Endodermal cell (in vitro differentiated cells): ENCODE measurements at places on chromosomes 6 and 20. TPM values are rescaled to one million over a fixed set of nuclear protein-coding genes. Genes with fewer than 3 reads are reported as not detected.
A peak's percentile ranks its signal among the peaks of the same experiment; 100 is the strongest.

Gene LRRC1
- total RNA-seq: 12.0 and 14.1 TPM in 2 replicates

DNA sequence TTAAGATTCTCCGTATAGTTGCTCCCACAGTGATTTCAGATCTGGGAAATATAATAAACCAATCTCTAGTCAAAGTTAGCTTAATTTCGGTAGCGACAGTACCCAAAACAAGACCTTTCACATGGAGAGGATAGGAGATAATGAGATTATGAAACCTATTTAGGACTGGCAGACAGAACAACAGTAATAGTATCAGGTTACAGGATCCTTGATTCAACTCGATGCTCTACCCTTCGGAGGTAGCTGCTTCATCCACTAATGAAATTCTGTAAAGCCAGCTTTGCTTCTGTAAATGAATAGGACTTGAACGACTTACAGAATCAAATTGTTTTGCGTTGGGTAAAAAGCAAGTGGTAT is 534 bp upstream of the AKIRIN2 start:
- peak overlapping the region; percentile 89 for H3K27ac ChIP-seq
- H3K27me3 ChIP-seq: no peaks in the 10 kb centered on the region
- H3K36me3 ChIP-seq: peaks cover 9% of the 10 kb centered on the region
- no peaks in the 10 kb centered on the region for H3K4me1 ChIP-seq
- peak overlapping the region; percentile 91 for H3K4me3 ChIP-seq

GRCh38 chr6:112804638-112805330 is 457.7 kb downstream of the RFPL4B start:
- no peak overlapping the region for H3K4me3 ChIP-seq
- no peak for DNase-seq
- H3K27ac ChIP-seq: no peak overlapping the region
- H3K4me1 ChIP-seq: no peaks in the 10 kb centered on the region

DNA sequence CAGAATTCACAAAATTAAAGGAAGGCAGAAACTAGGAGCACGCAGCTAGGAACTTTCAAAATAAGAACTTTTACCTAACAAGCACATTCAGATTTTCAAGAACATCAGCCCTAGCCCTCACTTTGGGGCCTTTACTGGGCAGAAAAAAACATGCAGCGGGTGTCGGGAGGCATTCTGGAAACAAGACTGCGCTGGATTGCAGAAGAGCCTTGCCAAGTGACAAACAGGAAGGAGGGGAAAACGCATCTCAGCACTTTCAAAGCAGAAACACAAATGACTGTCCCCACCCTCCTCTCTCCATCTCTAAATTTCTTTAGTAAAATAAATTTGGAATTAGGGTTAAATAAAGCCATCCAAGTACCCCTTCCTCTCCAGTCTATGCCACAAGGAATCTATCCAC is 74.6 kb upstream of the RREB1 start:
- no peaks in the 10 kb centered on the region for H3K4me1 ChIP-seq
- DNase-seq: no peak
- no peaks in the 10 kb centered on the region for H3K27me3 ChIP-seq
- H3K4me3 ChIP-seq: no peak overlapping the region

Gene VGLL2
- not detected in 3 replicates for total RNA-seq

Gene TTK
- 30.7 to 47.8 TPM (median 45.0 TPM) in 3 replicates for total RNA-seq

Gene ID1
- 136 to 390 TPM (median 380 TPM) in 3 replicates for total RNA-seq

- no peaks in the 10 kb centered on the region for H3K36me3 ChIP-seq
- no peaks in the 10 kb centered on the region for H3K4me1 ChIP-seq
- H3K4me3 ChIP-seq: no peak overlapping the region
- no peak for DNase-seq
Observed at GRCh38 chr20:1846341-1846740, 48.9 kb upstream of the SIRPA start.

Gene COL21A1
- 0.46 to 1.7 TPM (median 0.71 TPM) in 3 replicates for total RNA-seq

- peaks cover 39% of the 10 kb centered on the region for H3K36me3 ChIP-seq
- H3K27ac ChIP-seq: no peak overlapping the region
- DNase-seq: no peak
- H3K4me1 ChIP-seq: no peaks in the 10 kb centered on the region
- H3K4me3 ChIP-seq: no peak overlapping the region
Observed at GRCh38 chr20:38982291-38982690, 20.1 kb downstream of the DHX35 start.

Gene HCRTR2
- total RNA-seq: 0.23 and 0.29 TPM in 2 replicates

Gene PLN
- total RNA-seq: not detected in 2 replicates

DNA sequence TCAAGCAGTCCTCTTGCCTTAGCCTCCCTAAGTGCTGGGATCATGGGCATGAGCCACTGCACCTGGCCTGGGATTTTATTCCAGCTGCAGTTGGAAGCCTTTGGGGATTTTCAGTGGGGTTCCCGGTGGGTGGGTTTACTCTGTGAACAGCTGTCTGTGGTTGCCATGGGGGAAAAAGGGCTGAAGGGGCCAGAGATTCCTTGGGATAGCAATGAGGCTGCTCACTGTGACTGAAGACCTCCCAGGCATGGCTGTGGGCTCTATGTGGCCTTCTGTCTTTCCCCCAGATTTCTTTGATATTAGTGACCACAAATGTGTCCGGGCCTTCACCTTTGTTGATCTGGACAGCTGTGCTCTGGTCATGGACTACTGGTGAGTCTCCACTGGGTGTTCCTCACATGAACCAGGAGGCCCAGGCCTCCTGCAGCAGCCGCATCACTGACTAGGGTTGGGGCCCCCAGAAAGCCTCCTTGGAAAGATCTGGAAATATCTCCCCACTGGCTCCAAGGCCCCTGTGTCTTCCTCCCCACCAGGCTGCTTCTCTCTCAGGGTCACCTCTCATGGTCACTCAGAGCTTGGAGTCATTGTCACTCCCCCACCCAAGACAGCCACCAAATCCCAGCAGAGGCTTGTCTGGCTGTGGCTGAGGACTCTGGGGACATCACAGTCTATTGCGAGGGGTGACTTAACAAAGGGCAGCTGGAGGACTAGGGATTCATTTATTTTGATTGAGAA is 33.4 kb downstream of the EFCAB8 start:
- H3K4me3 ChIP-seq: no peak overlapping the region
- no peaks in the 10 kb centered on the region for H3K27me3 ChIP-seq
- H3K4me1 ChIP-seq: peaks cover 5% of the 10 kb centered on the region
- DNase-seq: no peak
- H3K27ac ChIP-seq: no peak overlapping the region

DNA sequence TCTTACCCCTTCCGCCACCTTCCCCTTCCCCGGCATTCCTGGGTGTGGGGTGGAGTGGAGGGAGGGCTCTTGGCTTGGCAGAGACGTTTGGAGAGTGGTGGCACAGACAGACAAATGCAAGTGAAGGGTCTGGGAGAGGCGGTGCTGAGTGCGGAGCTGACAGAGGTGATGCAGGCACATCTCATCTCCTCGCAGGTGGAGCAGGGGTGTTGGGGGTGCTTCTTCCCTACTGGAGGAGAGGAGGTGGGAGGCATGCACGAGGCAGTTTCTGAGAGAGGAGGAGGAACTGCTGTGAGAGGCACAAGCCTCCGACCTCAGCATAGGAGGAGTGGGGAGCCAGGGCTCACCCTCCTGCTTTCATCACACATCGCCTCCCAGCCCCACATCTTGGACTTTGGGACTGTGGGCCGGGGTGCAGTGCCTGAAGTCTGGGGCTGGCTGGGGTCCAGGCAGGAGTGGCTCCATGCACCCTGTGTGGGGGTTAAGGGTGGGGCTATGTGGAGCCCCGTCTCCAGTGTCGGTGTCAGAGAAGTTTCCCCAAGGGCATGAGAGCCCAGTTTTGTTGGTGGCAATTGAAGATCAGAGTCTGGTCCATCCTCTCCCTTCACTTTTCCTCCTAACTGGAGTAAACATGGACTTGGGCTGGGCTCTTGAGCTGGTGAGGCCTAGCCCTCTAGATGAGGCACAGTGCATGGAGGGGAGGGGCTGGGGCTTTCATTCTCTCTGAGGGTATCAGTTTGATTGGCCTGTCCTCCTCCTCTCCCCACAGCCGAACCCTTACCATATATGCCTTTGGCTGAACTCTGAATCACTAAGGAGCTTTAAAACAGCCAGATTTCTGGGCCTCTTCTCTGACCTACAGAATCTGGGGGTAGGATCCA is 20.2 kb upstream of the SLC22A7 start:
- no peaks in the 10 kb centered on the region for H3K36me3 ChIP-seq
- no peak for DNase-seq
- no peak overlapping the region for H3K4me3 ChIP-seq
- H3K27ac ChIP-seq: peak overlapping the region; percentile 46
- H3K27me3 ChIP-seq: peaks cover 37% of the 10 kb centered on the region

DNA sequence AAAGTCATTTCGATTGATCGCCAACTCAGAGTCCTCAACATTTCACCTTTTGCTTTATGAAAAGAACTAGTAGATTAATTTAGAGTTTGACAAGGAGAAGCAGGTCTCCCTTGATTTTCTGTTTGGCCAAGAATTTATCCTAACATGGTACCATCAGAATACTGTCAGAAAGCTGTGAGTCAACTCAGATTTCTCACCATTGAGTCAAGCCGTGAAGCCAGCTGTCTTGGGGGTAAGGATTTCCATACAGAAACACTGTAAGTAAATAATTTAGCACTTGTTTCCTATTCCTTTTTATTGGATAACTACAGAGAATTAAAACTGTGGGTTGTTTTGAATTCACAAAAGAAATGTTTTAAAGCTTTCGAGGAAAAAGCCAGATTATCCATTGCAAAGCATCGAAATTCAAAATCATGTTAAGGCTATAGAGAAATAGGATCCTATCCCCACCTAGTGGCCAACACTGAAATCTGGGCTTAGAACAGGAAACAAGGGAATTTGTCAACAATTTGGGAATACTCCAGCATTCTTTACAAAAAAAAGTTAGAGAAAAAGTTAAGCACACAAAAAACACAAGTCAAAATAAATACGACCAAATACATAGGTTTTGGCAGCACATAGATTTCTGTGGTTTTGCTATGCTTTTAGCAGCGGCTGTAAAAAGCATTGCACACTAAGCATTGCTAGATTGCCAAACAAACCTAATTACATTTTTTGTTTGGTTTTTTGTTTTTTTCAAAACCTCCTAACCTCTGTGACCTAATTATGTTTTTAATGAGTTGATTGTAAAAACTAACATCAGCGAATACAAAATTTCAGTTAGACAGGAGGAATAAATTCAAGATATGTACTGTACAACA is 44.2 kb downstream of the COL11A2 start:
- no peaks in the 10 kb centered on the region for H3K4me1 ChIP-seq
- no peaks in the 10 kb centered on the region for H3K36me3 ChIP-seq
- no peak overlapping the region for H3K4me3 ChIP-seq
- H3K27me3 ChIP-seq: no peaks in the 10 kb centered on the region
- no peak overlapping the region for H3K27ac ChIP-seq

GRCh38 chr6:20566109-20566508 is 31.9 kb downstream of the CDKAL1 start:
- DNase-seq: no peak
- H3K27ac ChIP-seq: no peak overlapping the region
- no peak overlapping the region for H3K4me3 ChIP-seq
- H3K36me3 ChIP-seq: no peaks in the 10 kb centered on the region

Gene SMLR1
- total RNA-seq: 0.27 and 0.42 TPM in 2 replicates

Gene ADA
- 11.4 and 12.8 TPM in 2 replicates for total RNA-seq

Gene EDN1
- total RNA-seq: 0.36 and 0.46 TPM in 2 replicates

DNA sequence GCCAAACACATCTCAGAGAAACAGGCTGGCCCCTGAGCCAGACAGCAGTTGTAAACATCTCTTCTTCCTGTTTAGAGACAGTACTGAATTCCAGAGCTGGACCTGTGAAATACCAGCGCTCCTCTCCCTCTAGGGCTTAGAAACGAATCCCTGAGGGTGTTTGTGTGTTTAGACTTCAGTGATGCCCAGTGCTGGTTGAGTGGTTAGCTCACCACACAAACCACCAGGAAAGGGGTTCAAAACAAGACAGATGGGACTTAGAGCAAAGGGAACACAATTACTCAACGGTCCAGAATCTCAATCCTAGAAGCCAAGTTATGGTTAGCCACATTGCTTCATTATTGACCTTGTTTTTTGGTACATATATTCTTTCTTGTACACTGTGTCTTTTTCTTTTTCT is 108.7 kb upstream of the TMEM170B start:
- no peak overlapping the region for H3K27ac ChIP-seq
- H3K4me3 ChIP-seq: peak overlapping the region; percentile 39
- no peaks in the 10 kb centered on the region for H3K27me3 ChIP-seq
- peaks cover 22% of the 10 kb centered on the region for H3K4me1 ChIP-seq

Gene BTN1A1
- not detected in 2 replicates for total RNA-seq

DNA sequence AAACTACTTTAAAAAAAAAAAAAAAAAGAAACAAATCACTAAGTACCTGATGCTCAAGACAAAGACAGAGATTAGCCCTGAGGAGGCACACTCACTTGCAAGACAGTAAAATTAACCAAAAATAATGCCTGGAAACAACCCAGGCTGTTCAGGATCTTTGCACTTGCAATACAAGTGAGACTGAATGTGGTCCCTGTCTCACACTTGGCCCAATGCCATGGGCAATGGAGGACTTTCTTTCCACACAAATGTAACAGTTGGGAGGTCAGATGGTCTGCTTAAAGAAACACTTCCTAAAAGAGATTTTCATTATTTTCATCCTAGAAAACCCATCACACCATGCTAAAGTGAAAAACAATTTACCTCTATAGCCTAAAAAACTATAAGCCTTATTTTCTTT is 16.2 kb downstream of the STAU1 start:
- H3K27ac ChIP-seq: no peak overlapping the region
- no peaks in the 10 kb centered on the region for H3K4me1 ChIP-seq
- DNase-seq: no peak
- no peak overlapping the region for H3K4me3 ChIP-seq

Gene DOK5
- 6.3 and 6.7 TPM in 2 replicates for total RNA-seq

- no peak for DNase-seq
- no peaks in the 10 kb centered on the region for H3K27me3 ChIP-seq
- H3K36me3 ChIP-seq: no peaks in the 10 kb centered on the region
- H3K4me1 ChIP-seq: no peaks in the 10 kb centered on the region
- H3K4me3 ChIP-seq: no peak overlapping the region
- no peak overlapping the region for H3K27ac ChIP-seq
Observed at GRCh38 chr6:1503811-1504210, 105.9 kb upstream of the FOXC1 start.

DNA sequence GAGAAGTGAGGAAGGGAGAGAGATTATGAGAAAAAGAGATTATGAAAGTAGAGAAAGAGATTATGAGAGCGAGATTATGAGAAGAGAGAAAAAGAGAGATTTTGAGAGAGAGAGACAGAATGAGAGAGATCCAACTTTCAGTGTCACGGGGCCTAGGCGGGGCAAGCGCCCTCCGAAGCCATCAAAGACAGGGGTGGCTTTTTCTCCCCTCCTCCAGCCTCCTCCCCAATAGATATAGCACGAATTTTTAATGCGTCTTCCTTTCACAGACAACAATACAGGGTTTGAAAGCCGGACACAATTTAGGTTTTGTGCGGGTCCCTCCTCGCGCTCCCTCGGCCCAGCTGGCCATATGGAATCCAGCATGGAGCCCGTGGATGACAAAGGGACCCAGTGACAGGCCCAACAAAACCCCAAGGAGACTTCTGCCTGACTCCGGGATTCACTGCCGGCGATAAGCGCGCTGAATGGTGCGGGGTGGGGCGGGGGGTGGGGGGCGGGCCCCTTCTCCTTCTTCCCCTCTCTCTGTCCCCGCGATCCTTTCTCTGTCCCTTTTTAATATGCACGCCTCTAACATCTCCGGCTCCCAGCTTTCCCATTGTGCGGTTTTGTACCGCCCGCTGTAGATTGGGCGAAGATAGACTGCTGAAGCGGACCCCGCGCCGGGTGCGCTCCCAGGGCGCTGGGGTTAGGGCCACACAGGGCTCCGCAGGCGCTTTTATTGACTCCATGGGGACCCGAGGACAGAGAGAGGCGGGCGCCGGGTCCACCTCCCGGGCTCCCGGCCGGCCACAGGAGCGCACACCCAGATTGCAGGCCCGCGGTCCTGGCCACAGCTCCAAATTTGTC is 5.4 kb downstream of the NKX2-2 start:
- H3K27me3 ChIP-seq: peaks cover 100% of the 10 kb centered on the region
- H3K4me3 ChIP-seq: no peak overlapping the region
- H3K4me1 ChIP-seq: peaks cover 4% of the 10 kb centered on the region
- no peaks in the 10 kb centered on the region for H3K36me3 ChIP-seq
- DNase-seq: no peak

Gene RSPH9
- 0.27 and 0.44 TPM in 2 replicates for total RNA-seq
